Islet precursor cell (in vitro differentiated cells): ENCODE measurements at places on chromosomes 13 and 19.

DNA sequence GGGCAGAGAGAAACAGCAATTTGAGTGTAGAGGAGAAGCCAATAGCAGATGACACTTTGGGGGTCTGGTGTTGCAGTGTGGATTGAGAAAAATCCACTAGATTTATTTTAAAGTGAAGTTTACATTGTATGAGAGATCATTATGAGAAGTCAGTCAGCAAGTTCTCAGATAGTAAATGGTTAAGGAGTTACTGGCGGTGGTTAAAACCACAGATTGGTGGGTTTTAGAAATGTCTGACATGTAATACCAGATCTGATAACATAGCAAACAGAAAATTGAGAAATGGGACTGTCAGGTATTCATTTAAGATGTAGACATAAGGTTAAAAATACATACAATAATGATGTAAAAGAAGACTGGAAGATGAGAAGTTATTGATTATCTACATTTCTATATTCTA, 7.2 kb downstream of the ABHD13 start:
- DNase-seq: no peak

DNA sequence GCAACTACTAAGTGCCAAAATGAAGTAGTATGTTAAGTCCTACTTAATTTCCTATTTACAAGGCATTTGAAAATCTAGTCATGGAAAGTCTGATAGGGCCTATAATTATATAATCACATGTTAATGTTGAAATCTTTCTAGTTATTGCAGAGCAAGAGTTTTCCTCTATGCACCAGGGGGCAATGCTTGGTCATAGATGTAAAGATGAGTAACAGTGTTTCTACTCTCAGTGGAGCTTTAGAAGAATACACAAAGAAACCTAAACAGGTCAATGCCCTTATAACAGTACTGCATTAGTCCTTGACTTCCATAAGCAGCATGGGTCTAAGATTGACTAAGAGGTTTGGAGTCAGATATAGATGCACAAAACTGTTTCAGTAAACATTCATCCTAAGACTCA, 218.7 kb downstream of the KCTD12 start:
- DNase-seq: no peak

GRCh38 chr13:47147812-47148119, 250.9 kb upstream of the HTR2A start:
- DNase-seq: no peak

- DNase-seq: no peak
Measured at GRCh38 chr19:2703077-2703437, 563 bp upstream of the GNG7 start.

DNA sequence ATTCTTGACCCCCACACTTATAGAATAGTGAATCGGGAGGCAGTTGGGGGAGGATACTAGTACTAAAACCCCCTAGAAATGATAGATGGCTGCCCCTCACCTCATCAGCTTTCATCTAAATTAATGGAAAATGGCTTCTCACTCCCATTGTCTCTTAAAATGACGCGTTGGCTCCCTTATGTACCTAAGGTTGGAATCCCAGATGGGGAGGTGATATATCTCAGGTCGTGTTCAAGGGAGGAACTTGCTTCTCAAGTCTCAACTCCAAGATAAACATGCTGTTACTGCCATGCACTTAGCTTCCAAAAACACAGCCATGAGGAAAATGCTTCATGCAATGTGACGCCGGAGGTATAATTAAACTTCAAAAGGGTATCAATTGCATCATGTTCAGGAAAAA, 18.8 kb upstream of the UBE2L5 start:
- no peak for DNase-seq

DNA sequence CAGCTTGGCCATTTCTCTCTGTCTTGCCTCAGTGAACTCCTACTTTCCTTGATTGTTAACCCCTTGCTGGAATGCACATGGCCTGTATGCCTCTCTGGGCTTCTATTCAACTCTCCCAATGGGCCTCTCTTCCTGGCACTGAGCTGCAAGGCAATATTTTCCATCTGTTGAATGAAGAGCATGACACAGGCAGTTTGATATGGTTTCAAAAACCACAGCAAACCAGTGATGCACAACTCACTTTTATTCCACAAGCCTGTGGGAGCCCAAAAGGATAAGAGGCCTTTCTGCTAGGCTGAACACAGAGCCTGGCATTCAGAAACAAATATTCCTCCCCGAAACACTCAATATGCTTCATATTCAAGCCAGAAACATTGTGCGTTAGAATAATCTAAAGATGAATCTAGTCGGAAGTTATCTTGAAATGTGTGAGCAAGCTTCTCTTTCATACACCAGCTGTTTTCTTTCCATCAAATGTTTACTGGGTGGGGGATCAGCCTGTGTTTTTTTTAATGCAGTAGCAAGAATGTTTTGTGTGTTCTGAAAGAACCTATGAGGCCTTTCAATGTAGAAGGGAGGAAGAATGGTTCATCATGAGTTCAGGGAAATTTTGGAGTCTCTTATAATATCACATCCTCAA, 443.1 kb upstream of the SPRY2 start:
- DNase-seq: no peak
